ENCODE measurements at places on chromosomes 16 and 17.
A peak's percentile ranks its signal among the peaks of the same experiment; 100 is the strongest.

DNA sequence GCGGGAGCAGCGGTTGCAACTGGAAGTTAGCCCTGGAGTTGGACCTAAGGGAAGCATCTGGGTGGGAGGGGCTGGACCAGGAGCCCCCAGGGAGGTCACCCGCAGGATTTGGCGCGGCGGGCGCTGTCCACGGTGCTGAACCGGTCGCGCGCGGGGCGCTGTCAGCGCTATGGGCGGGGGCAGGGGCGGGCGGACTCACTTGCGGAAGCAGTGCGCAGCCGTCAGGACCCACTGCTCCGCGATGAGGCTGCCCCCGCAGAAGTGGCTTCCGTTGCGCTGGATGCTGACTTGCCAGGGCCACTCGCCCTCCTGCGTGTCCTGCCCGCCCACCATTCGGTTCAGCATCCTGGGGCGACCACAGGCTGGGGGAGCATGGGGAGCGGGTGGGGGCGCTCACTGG is 4.5 kb downstream of the PRSS27 start:
- peak; percentile 83 for DNase-seq

- DNase-seq = no peak
These were observed 952.6 kb upstream of the SOX9 start for GRCh38 chr17:71168053-71168741.

GRCh38 chr17:50758524-50758923 is 8.8 kb downstream of the ANKRD40CL start:
- no peak for DNase-seq

DNA sequence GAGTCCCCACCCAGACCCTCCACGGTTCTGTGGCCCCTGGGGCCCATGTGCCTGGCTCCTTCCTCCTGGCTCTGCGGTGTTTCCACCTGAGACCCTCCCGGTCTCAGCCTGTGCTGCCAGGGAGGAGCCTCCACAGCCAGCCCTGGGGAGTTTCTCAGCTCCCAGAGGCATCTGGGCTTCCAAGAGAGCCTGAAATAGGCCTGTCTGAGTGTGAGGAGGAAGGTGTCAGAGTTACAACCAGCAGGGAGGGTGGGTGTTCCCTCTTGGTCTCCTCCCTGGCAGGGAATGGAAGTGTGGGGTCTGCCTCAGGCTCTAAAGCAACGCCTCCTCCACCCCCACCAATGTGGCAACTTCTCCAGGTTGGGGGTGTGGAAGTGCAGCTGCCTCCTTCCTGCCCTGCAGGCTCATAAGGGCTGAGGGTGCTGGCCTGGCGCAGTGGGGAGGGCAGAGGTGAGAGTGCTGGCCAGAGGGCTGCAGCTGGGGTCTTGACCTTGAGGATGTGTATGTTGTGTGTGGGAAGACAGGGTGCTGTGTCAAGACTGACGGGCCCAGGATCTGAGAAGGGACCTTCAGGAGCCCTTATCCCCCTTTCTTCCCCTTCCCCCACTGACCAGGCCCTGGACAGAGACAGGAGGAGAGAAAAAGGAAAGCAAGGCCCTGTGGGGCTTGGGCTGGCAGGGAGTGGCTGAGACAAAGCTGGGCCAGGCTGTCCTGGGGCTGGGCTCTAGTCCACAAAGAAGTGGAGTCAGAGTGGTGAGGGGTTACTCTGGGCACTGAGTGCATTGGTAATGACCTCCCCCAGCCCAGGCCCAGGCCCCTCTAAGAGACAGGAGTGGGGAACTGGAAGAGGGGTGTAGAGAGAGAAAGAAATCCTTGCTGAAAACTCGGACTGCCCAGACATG is 2.4 kb downstream of the CYGB start:
- no peak for DNase-seq

GRCh38 chr16:7482032-7482431 is 149.4 kb downstream of the RBFOX1 start:
- DNase-seq = no peak

GRCh38 chr17:15341966-15342365 is 569 bp upstream of the TEKT3 start:
- DNase-seq = no peak

DNA sequence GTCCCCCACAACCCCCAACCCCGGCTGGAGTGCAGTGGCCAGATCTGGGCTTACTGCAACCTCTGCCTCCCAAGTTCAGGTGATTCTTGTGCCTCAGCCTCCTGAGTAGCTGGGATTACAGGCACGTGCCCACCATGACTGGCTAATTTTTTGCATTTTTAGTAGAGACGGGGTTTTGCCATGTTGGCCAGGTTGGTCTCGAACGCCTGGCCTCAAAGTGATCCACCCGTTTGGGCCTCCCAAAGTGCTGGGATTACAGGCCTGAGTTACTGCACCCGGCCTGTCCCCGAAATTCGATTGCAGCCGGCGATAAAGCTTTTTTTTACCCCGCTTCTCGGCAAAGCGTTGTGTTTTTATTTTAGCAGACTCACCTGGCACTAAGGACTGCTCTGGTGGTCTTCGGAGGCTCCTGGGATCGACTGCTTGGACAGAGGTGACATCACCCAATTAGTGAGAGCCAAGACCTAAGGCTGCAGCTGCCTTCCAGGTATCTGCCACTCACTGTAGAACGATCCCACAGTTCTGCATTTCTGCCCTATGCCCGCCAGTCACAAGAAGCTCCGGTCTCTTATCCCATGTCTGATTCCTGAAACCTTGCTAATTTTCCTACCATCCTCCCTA is 82.2 kb upstream of the ARL4D start:
- peak; percentile 39 for DNase-seq

DNA sequence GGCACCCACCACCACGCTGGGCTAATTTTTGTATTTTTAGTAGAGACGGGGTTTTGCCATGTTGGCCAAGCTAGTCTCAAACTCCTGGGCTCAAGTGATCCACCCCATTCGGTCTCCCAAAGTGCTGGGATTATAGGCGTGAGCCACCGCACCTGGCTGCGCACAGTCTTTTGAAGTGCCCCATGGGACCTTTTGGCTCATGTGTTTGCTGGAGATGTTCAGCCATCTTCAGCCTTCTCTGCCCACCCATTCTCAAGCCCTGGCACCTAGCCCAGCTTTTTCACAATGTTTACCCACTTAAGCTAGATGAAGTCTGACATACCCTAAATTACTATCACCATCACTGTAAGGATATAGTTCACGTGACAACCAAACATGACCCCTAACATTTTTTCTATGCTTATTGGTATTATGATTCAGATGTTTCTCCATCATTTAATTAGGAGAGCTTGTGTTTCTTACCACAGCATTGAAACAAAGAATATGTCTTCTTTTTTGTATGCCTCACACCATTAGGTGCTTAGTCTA is 32.3 kb downstream of the PECAM1 start:
- DNase-seq = no peak

DNA sequence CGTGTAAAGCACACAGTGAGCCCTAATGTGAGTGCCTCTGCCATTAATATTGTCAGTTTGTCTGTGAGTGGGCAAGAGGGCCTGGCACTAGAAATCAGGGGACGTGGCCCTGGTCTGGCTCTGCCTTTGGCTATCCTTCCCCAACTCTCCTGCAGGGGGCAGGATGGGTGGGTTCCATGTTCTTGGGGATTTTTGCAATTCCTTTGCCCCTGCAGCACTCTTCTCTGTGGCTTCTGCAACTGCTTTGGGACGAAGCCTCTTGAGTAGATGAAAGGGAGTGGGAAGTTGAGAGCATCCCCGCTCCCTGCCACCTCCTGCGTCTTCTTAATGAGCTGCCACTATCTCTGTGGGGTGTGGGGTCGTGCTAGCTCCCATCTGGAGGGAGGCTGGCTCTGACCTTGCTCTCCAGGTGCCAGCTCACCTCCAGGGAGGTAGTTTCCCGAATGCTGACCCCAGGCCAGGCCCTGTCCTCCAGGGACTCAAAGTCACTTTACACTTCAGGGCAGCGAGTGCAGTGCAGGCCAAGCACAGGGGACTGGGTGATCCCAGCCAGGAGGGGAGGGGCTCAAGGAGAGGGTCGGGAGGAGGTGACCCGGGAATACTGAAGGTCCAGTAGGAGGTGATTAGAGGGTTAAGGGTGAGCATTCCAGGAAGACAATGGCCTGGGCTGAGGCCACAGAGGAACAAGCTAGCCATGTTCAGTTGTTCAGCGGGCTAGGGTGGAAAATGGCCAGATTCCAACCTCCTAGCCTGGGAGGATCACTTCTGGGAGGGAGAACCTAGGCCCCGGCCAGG is 121.0 kb upstream of the NLRP1 start:
- peak; percentile 37 for DNase-seq

GRCh38 chr17:42133461-42134041 is 10.9 kb downstream of the HSPB9 start:
- peak; percentile 37 for DNase-seq

GRCh38 chr17:43467981-43468581 is 15.7 kb upstream of the DHX8 start:
- no peak for DNase-seq

DNA sequence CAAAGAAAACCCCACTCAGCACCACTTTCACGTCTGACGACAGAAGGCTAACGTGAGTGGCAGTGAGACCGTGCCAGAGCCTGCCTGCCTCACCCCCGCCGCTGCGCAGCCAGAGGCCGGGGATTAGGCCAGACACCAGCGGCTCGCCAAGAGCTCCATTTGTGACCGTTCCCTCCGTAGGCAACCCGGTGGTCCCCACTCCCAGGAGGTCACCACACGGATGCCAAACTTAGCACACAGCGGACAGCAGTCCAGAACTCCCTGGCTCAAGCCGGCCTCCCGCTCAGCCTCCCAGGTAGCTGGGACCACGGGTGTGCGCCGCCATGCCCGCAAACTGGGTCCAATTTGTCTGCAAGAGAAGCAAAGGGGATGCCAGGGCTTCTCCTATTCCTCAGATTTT is 104.6 kb downstream of the ANKRD11 start:
- no peak for DNase-seq

GRCh38 chr16:4520913-4521312 is 17.7 kb downstream of the CDIP1 start:
- DNase-seq = no peak

DNA sequence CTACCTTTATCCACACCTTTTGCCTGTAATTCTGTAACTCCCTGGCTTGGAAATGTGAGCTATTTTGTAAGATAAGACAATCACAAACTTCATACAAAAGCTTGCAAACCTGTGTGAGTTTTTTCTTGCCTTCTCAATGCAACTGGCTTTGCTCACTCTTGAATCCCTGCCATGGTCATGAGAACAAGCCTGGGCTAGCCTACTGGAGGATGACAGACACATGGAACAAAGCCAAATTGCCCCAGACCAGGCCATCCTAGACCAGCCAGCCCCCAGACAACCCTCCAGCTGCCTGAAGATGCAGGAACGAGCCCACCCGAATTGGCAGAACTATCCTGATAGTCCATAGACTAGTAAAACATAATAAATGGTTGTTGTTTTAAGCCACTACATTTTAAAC is 466.6 kb upstream of the ERCC4 start:
- DNase-seq = no peak

GRCh38 chr17:69093279-69093789 is 32.6 kb upstream of the ABCA9 start:
- DNase-seq = no peak

- DNase-seq = no peak
These were observed 131.5 kb downstream of the OR1D5 start for GRCh38 chr17:2931876-2932275.

GRCh38 chr16:89826531-89827382 is 1.5 kb upstream of the SPIRE2 start:
- DNase-seq = no peak

- peak; percentile 65 for DNase-seq
These were observed 1.7 kb downstream of the HEXIM1 start for GRCh38 chr17:45149669-45150664.

DNA sequence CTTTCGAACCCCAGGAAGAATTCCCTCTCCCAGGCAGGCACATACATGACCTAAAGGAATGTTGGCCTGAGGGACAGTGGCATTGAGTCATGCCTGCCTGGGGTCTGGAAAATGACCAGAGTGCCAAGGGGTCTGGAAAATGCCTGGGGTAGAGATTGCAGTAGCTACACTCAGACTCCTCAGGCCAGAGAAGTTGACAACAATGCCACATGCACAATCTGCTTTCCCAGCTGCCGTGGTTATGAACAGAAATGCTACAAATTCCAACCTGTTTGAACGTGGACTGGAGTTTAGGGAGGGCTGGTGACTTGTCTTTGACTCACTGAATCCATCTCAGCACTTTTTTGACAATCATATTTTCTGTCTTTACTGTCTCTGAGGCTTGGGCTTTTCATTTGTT is 250.0 kb downstream of the ABCC12 start:
- no peak for DNase-seq

DNA sequence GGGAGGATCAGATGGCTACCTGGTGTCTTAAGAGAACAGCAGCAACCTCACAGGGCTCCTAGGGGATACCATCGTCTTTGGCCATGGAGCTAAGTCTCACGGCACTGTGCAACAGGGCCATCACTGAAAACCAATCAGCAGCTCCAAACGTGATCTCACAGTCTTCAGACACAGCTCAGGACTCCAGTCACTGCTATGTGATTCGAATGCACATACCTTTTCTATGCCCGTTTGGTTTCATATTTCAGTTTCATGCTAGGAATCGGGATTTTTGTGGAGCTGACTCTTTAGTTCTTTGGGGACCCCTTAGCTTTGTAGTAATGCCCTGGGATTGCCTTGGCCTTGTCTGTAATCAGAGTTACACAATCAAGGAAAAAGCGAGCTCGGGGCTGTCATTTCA is 162.8 kb upstream of the CDH11 start:
- no peak for DNase-seq

DNA sequence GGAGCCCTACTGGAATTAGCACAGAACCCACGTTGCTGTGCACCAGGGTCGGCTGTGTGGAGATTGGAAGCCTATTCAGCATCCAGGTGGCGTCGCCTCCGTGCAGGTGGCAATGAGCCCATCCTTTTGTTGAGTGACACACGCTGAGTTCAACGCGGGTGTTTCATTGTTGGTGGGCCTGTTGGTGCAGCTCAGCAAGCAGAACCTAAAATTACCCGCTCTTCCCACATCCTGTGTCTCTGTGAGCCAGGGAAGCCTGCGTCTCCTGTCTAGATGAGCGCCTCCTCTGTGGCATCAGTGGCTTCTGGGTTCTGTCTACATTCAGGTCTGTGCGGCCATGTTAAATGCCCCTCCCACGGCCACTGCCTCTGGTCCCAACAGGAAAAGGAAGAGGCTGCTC is 14.5 kb downstream of the CD2BP2 start:
- no peak for DNase-seq

DNA sequence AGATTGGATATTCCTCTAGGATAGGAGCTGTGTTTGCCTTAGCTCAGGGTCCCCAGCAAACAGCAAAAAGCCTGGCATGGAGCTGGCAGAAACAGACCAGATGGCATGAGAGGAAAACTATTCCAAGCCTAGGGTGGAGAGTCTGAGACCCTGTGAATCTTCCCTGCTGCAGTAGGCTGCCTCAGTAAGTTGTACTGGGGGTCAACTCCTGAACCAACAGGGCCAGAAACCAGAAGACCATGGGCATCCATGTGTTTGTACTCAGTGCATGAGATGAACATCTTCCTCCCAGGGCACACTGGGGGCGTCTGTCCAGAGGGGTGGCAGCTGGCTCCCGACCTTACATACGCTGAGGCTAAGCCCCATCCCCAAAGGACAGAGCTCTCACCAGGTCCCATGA is 214.4 kb downstream of the C16orf78 start:
- no peak for DNase-seq
